ENCODE measurements at places on chromosomes 12 and 14. TPM values are rescaled to one million over a fixed set of nuclear protein-coding genes. Genes with fewer than 3 reads are reported as not detected.

The RFX4 gene
- total RNA-seq = 16.8 TPM

The DIO2 gene
- total RNA-seq = 10.8 TPM

The CEP170B gene
- 31.8 TPM for total RNA-seq

The LRRC9 gene
- total RNA-seq = 12.7 TPM

The SDS gene
- total RNA-seq = 0.69 TPM

The PRICKLE1 gene
- total RNA-seq = 27.0 TPM

The SERPINA3 gene
- total RNA-seq = 2.5 TPM

The SUDS3 gene
- 71.5 TPM for total RNA-seq

The CLEC1B gene
- total RNA-seq = not detected

The LRRIQ1 gene
- total RNA-seq = 25.1 TPM

The KRT77 gene
- not detected for total RNA-seq

The DLGAP5 gene
- total RNA-seq = 8.8 TPM

The IRF9 gene
- total RNA-seq = 38.5 TPM

The TMEM132C gene
- total RNA-seq = 8.1 TPM

The SLC5A8 gene
- total RNA-seq = 0.46 TPM

The NT5DC3 gene
- total RNA-seq = 25.6 TPM

The PTPRB gene
- total RNA-seq = 10.1 TPM

The PTHLH gene
- 2.1 TPM for total RNA-seq

The TAS2R9 gene
- total RNA-seq = 0.92 TPM

The MIP gene
- total RNA-seq = not detected

The GALNT8 gene
- total RNA-seq = 48.0 TPM

The SMIM41 gene
- not detected for total RNA-seq

The ITGA5 gene
- 6.7 TPM for total RNA-seq

The FAR2 gene
- total RNA-seq = 75.9 TPM

The AKAP5 gene
- 44.5 TPM for total RNA-seq

The PDE3A gene
- total RNA-seq = 15.5 TPM

The KCNK13 gene
- 3.0 TPM for total RNA-seq

The LTB4R gene
- total RNA-seq = 1.2 TPM

The ACOT6 gene
- not detected for total RNA-seq

The KRT79 gene
- not detected for total RNA-seq

The DPY19L2 gene
- total RNA-seq = 35.5 TPM

The PALS1 gene
- total RNA-seq = 36.0 TPM

The BHLHE41 gene
- 5.5 TPM for total RNA-seq

The BDKRB2 gene
- 0.69 TPM for total RNA-seq

The CHGA gene
- total RNA-seq = 59.1 TPM

The TMEM63C gene
- 12.7 TPM for total RNA-seq

The RPGRIP1 gene
- 0.69 TPM for total RNA-seq

The VWF gene
- total RNA-seq = 18.5 TPM

The UBR7 gene
- 50.7 TPM for total RNA-seq

The GMPR2 gene
- total RNA-seq = 48.9 TPM

The LPAR5 gene
- 1.2 TPM for total RNA-seq

The MYO1H gene
- 1.4 TPM for total RNA-seq

The RNASE3 gene
- total RNA-seq = not detected

The PRH2 gene
- 0.92 TPM for total RNA-seq

The KLRF1 gene
- 0.46 TPM for total RNA-seq

The DEGS2 gene
- total RNA-seq = 1.6 TPM

The PLA2G1B gene
- total RNA-seq = not detected

The APEX1 gene
- 53.3 TPM for total RNA-seq

The SMAGP gene
- total RNA-seq = 1.4 TPM

The SUSD6 gene
- 7.4 TPM for total RNA-seq

The HIP1R gene
- 55.6 TPM for total RNA-seq

The PPP1R1A gene
- 31.8 TPM for total RNA-seq
